Muscle of leg (tissue), 16 donors: ENCODE measurements at places on chromosomes 1 and 21. TPM values are rescaled to one million over a fixed set of nuclear protein-coding genes. Genes with fewer than 3 reads are reported as not detected.

DNA sequence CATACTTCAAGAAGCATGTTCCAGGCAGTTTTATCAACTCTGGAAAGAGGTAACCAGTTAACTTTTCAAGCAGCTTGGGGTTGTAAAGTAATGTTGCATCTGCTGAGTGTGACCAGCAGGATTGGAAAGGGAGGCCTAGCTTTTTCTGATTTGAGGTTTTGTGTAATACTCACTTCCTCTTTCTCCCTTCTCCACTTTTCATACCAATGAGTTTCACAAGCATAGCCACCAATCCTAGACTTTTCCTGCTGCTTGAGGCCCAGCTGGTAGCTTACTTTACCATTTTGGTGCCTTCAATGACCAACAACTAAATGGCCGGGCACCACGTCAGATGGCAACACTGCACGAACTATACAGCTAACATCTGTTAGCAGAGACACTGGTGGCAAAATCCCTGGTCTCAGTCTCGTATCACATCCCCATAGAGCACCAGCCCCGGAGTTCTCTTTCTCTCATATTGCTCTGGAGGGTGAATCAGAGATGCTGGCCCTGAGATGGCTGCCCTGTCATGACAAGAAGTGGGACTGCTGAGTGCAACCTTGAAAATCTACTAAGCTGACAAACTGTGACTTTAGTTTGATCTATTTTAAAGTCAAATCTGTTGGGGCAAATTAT lies 14.8 kb upstream of the GPR88 start:
- H3K4me1 ChIP-seq, result peaks cover 2% of the 10 kb centered on the region
- no peaks in the 10 kb centered on the region for H3K27me3 ChIP-seq
- H3K4me3 ChIP-seq, result no peak overlapping the region
- no peak overlapping the region for H3K27ac ChIP-seq

- H3K36me3 ChIP-seq, result no peaks in the 10 kb centered on the region
- peak; percentile 65 for DNase-seq
- peaks cover 13% of the 10 kb centered on the region for H3K27me3 ChIP-seq
- peaks cover 19% of the 10 kb centered on the region for H3K4me1 ChIP-seq
- peak overlapping the region; percentile 26 for H3K4me3 ChIP-seq
Observed at GRCh38 chr1:111515291-111516004, 12.0 kb upstream of the ADORA3 start.

DNA sequence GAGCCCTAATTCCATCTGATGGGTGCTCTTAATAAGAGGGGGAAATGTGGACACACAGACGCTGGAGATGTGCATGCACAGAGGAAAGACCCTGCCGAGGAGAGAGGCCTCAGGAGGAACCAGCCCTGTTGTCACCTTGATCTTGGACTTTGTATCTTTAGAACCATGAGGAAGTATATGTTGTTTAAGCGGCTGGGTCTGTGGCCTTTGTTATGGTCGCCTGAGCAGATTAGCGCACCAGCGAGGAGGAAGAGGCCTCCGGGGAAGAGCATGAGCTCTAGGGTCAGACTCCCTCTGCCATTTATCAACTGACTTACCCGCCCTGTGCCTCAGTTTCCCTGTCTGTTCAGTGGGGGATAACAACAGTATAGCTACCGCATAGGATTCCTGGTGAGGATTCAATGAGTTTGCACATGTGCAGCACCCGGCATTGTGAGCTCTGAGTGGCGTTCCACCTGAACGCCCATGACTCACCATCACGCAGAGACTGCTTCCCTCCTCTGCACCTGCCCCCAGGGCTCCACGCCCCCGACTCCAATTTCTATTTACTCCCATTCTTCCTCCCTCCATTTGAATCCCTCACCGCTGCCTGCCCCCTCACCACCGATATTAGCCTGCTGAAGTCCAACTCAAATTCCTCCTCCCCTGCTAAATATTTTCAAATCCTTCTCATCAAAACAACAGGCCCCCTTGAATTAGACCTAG lies 67.2 kb downstream of the ATP5PO start:
- H3K4me3 ChIP-seq, result no peak overlapping the region
- peaks cover 38% of the 10 kb centered on the region for H3K4me1 ChIP-seq
- H3K27me3 ChIP-seq, result no peaks in the 10 kb centered on the region
- DNase-seq, result no peak

GUCA2A gene
- total RNA-seq, result not detected

PTAFR gene
- total RNA-seq, result 1.6 TPM

GRCh38 chr21:36697060-36697850 lies 1.7 kb upstream of the SIM2 start:
- no peaks in the 10 kb centered on the region for H3K36me3 ChIP-seq
- H3K4me3 ChIP-seq, result no peak overlapping the region
- DNase-seq, result no peak
- H3K27ac ChIP-seq, result no peak overlapping the region
- H3K27me3 ChIP-seq, result peaks cover 94% of the 10 kb centered on the region

GRCh38 chr21:44291936-44292811 lies 6.5 kb downstream of the AIRE start:
- peaks cover 11% of the 10 kb centered on the region for H3K27me3 ChIP-seq
- DNase-seq, result no peak

DNA sequence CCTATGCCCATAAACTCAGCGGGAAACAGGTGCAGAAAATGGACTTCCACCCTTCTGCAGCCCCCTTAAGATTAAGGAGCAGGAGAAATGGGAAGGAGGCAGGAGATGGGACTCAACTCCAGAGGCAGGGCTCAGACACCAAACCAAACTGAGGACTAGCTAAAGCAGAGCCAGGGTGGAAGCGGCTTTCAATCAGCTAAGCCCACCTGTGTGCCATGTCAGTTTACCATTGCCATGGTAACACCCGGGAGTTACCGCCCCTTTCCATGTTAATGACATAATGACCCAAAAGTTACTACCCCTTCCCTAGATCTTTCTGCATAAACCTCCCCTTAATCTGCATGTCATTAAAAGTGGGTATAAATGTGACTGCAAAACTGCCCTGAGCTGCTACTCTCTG lies 653.5 kb downstream of the PTPRU start:
- DNase-seq, result no peak
- H3K4me3 ChIP-seq, result no peak overlapping the region
- no peaks in the 10 kb centered on the region for H3K36me3 ChIP-seq
- no peaks in the 10 kb centered on the region for H3K4me1 ChIP-seq
- H3K27me3 ChIP-seq, result peaks cover 4% of the 10 kb centered on the region
- no peak overlapping the region for H3K27ac ChIP-seq

TPR gene
- total RNA-seq, result 73.8 TPM

DNA sequence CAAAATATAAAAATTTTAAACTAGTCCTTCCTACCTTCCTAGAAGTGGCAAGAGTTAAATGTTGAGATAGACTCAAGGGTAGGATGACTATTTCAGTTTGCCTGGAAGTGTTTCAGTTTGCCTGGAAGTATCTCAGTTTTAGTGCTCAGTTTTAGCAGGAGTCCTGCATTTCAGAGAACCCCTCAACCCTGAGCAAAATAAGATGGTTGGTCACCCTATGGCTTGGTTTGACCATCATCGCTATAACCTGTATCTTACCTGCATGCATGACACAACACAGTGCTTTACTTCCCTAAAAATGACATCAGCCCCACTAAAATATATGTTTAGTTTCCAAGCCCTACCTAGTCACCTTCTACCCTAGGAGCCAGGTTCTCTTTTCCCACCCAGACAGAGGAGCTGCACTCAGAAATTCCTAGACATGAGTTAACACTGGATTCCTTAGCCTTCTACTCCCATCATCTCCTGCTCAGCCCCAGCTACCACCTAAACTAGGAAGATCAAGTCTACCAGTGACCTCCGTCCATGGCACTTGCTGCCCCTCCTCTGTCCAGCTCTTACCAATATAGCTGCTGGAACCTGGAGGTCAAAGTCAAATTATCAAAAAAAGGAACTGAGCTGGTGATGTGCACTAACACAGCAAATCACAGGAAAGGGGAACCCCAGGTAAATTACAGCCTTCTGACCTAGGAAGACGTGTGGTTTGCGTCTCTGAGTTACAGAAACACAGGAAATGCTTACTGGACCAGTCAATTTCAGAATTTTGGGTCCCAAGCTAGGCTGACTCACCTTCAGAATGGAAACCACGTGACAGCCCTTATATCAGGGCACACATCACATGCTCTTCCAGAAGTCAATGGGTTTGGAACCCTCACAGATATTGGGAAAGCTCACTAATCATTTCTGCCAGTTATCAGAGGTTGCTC lies 2.2 kb upstream of the G0S2 start:
- peaks cover 16% of the 10 kb centered on the region for H3K4me1 ChIP-seq
- no peaks in the 10 kb centered on the region for H3K36me3 ChIP-seq
- DNase-seq, result no peak

FCRL3 gene
- 0.04 TPM for total RNA-seq

- H3K4me3 ChIP-seq, result no peak overlapping the region
- DNase-seq, result no peak
- H3K36me3 ChIP-seq, result no peaks in the 10 kb centered on the region
- no peak overlapping the region for H3K27ac ChIP-seq
- no peaks in the 10 kb centered on the region for H3K27me3 ChIP-seq
- peaks cover 25% of the 10 kb centered on the region for H3K4me1 ChIP-seq
Observed at GRCh38 chr1:206714331-206715058, 29.8 kb downstream of the MAPKAPK2 start.

AMY1C gene
- not detected for total RNA-seq

WNT9A gene
- total RNA-seq, result 4.6 TPM

DNA sequence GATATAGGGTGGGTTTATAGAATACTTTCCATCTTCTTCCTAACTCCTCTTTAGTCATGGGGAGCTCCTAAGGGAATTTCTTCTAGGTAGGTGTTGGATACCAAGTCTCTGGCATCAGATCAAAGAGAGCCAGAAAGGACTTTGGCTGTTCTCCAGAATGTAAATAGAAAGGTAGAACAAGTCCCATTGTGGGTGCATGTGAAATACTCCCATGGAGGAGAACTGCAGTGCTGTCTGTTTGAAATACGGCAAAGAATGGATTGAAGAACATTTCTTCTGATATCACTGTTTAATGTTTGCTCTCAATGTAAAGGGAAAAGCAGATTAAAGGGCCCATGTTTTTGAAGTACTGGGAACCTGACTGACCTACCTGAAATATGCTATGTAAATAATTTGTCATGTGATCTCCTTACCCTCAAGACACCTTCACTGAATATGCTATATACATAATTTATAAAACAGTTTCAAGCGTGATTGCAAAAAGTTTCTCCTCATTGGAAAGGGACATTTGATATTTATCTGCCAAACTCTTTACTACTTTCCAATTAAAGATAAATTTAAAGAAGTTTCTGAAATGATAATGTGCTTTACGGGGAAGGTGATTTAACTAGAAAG lies 65.9 kb downstream of the LAMC1 start:
- no peak overlapping the region for H3K27ac ChIP-seq
- no peak overlapping the region for H3K4me3 ChIP-seq
- no peaks in the 10 kb centered on the region for H3K27me3 ChIP-seq
- H3K36me3 ChIP-seq, result no peaks in the 10 kb centered on the region

- H3K36me3 ChIP-seq, result no peaks in the 10 kb centered on the region
- peaks cover 3% of the 10 kb centered on the region for H3K27me3 ChIP-seq
- H3K4me3 ChIP-seq, result no peak overlapping the region
- no peaks in the 10 kb centered on the region for H3K4me1 ChIP-seq
- no peak for DNase-seq
- no peak overlapping the region for H3K27ac ChIP-seq
Observed at GRCh38 chr21:39874759-39875158, 7.5 kb downstream of the PCP4 start.

- no peaks in the 10 kb centered on the region for H3K27me3 ChIP-seq
- no peak overlapping the region for H3K27ac ChIP-seq
- no peak for DNase-seq
- no peak overlapping the region for H3K4me3 ChIP-seq
- H3K4me1 ChIP-seq, result peaks cover 19% of the 10 kb centered on the region
Observed at GRCh38 chr1:182304627-182305026, 87.0 kb downstream of the GLUL start.

DNA sequence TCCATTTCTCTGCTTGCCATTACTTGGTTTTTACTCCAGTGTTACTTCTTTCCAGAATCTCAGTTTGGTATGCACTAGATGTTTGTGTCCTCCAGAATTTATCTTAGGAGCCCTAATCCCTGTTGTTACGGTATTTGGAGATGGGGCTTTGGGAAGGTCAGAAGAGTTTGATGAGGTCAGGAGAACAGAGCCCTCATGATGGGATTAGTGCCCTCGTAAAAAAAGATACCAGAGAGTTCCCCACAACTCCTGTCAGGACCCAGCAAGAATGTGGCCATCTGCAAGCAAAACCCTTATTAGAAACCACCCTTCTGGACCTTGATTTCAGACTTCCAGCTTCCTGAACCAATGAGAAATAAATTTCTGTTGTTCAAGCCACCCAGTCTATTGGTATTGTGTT lies 98.0 kb downstream of the ADAMTS1 start:
- H3K27ac ChIP-seq, result no peak overlapping the region
- no peaks in the 10 kb centered on the region for H3K4me1 ChIP-seq

NPR1 gene
- 12.9 TPM for total RNA-seq

KCNJ15 gene
- 0.27 TPM for total RNA-seq

DNA sequence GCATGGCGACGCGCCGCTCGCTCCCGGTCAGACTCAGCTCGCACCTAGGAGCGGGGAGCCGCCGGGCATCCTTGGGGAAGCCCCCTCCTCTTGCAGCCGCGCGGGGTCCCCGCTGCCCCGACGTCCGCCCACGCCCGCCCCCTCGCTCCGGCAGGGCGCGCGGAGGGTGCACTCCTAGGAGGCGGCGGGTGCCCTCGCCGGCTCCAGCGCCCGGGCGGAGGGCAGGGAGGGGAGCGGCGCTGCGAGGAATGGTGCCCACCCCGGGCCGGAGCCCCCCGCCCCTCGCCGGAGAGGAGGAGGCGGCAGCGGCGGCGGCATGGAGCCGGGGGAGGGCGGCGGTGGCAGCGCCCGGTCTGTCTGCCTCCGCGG lies 488 bp downstream of the FAM78B start:
- peaks cover 14% of the 10 kb centered on the region for H3K4me1 ChIP-seq
- H3K27me3 ChIP-seq, result peaks cover 25% of the 10 kb centered on the region
- no peaks in the 10 kb centered on the region for H3K36me3 ChIP-seq
- DNase-seq, result no peak
- no peak overlapping the region for H3K4me3 ChIP-seq

- no peak overlapping the region for H3K27ac ChIP-seq
- no peak for DNase-seq
- no peaks in the 10 kb centered on the region for H3K36me3 ChIP-seq
- H3K4me3 ChIP-seq, result no peak overlapping the region
- H3K27me3 ChIP-seq, result no peaks in the 10 kb centered on the region
Observed at GRCh38 chr1:114466334-114467014, 44.5 kb downstream of the TRIM33 start.

SPRR2B gene
- total RNA-seq, result not detected

GRCh38 chr1:196209265-196209664 lies 399.0 kb downstream of the KCNT2 start:
- H3K27ac ChIP-seq, result no peak overlapping the region
- H3K27me3 ChIP-seq, result no peaks in the 10 kb centered on the region
- no peak overlapping the region for H3K4me3 ChIP-seq
- H3K36me3 ChIP-seq, result no peaks in the 10 kb centered on the region
- no peaks in the 10 kb centered on the region for H3K4me1 ChIP-seq

FAM72C gene
- total RNA-seq, result 0.31 TPM
